Stimulated activated CD8-positive, alpha-beta memory T cell treated with anti-CD3 and anti-CD28 coated beads, Interleukin-4, amount 100 ng/mL, for 24 hours (primary cell): ENCODE measurements at places on chromosomes 1 and 21.

GRCh38 chr1:103109311-103109920 lies 1.1 kb upstream of the COL11A1 start:
- DNase-seq, result no peak

DNA sequence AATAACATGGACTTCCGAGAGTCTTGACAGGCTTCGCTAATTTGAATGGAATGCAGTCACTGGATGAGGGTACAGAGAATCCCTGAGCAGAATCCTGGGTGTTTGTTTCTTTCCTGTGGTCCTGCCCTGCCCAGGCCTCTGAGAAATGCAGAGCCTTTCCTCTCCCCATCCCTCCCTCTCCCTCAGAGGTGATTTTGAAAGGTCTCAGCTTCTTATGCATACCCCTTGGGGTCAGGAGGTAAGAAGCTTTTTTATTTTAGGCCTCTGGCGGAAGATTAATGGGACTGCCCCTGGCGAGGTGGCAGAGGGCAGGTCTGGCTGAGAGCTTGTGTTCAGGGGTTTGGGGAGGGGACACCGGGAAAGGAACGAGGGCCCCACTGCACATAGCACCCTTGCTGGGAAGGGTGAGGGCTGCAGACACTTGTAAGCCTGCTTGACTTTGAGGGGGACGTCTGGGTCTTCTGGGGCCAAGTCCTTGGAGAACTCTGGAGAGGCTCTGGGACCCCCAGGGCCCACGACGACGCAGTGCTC lies 116.5 kb upstream of the SLC45A1 start:
- DNase-seq, result no peak

- DNase-seq, result no peak
Measured at GRCh38 chr1:66396212-66396890, 137.6 kb upstream of the SGIP1 start.

- no peak for DNase-seq
Measured at GRCh38 chr1:151867765-151868411, 14.4 kb upstream of the THEM5 start.

DNA sequence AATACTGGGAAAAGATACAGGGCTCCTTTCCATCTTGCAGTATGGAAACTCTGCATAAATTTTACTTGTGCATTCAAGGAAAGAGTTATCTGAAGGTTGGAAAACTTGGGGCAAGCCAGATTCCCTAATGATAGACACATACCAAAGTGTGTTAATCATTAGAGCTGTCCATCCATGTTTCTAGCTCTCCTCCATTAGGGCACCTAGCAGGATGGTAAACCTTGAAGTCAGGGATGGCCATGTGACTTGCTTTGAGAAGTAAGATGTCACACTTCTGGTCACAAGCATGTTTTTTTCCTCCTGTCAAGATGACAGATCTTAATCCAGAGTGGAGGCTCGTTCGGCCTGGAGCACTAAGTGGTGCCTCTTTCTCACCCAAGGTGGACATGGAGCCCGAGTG lies 241.9 kb upstream of the RUNX1 start:
- DNase-seq, result no peak

GRCh38 chr1:14778541-14778897 lies 180.0 kb downstream of the KAZN start:
- DNase-seq, result no peak

GRCh38 chr1:94538243-94538827 lies 3.2 kb downstream of the F3 start:
- no peak for DNase-seq

DNA sequence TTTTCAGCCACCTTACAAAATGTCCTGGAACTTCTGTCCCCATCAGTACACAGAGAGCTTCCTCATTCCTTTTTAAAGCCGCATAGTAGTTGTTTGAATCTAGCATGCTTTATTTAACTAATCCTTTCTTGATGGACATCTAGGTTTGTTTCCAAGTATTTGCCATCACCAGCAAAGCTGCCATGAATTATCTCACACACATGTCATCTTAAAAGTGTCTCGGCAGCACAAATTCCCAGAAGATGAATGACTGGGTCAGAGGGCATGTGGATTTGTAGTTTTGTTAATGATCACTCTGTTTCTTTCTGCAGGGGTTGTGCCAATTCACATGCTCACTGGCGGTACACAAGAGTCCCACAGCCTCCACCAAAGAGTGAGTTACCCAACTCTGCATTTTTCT lies 68.3 kb downstream of the CLIC6 start:
- no peak for DNase-seq

GRCh38 chr1:7560601-7561181 lies 210.4 kb upstream of the VAMP3 start:
- DNase-seq, result no peak

DNA sequence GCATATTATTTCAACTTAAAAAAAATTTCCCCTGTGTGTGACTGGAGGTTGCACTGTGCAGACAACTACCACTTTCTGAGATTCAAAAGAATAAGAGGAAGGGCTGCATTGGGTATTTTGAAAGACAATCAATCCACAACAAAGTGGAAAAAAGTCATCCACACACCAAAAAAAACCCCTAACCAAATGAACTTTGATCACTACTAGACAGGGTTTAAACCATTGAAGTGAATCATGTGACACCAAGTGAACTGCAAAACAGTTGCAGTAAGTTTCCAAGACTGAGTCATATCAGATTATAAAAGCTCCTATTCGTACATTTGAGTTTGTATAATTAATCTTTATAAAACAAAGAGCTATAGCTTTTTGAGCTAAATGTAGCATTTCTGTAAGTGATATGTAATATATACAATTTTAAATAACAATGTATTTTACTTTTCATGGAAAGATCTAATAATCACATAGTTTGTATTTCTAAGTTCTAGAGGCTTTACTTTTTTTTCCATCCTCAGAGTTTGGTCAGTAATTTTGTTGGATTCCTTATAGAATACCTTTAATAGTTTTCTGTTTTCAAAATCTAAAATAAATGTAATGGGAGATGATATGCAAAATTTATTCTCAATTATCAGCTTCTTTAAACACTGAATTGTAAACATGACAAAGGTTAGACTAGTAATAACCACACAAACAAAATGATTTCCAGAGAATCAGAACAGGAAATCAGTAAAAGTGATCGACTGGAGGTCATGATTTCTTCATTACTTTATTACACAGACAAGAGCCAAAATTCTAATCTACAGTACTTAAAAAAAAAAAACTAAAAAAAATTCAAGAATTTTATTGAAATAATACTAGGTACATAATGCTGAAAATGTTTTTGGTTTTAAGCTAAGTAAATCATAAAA lies 50.5 kb upstream of the GFI1 start:
- DNase-seq, result no peak

GRCh38 chr21:27545754-27546349 lies 579.0 kb upstream of the ADAMTS5 start:
- DNase-seq, result no peak

DNA sequence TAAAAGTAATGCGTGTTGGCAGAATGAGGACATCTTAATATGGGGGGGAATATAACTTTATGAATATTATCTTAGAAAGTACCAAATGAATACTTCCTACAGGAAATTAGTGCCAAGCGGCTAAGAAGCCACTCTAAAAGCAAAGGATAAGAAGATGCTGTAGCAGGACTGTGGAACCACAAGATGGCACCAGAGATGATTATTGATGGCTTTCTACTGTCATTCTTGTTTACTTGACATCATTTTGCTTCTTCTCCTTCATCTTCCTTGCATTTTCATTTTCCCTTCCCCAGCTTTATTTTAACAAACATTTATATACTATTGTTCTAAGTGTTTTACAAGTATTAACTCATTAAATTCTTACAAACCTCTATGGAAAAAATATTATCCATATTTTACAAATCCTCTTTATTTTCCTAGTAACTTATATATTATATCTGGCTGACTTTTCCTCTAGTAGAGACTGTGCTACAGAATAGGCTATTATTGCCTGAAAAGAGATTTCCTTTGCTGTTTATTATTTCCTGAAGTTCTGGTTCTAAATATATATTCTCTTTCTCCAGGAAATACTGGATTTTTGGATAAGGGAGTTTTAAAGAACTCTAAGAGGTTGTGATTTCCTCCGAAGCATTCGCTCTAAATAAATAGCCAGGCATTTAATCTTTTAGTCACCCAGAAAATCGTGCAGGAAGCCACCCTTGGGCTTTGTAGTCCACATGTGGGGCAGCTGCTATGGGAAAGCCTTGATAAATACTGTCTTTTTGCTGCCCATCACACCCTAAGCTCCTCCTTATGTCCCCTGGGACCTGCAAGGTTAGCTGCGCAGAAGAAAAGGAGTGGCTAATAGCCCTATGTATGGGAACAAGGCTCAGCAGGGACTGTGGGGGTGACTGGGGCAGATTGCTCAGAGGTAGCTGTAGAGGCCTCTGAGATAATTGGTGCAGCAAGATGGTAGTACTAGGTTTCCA lies 69.8 kb downstream of the TPR start:
- no peak for DNase-seq

- DNase-seq, result no peak
Measured at GRCh38 chr1:83787246-83787998, 211.5 kb downstream of the TTLL7 start.

- no peak for DNase-seq
Measured at GRCh38 chr21:29656504-29657239, 283.1 kb downstream of the GRIK1 start.

- DNase-seq, result no peak
Measured at GRCh38 chr1:167071286-167071685, 18.9 kb downstream of the GPA33 start.

DNA sequence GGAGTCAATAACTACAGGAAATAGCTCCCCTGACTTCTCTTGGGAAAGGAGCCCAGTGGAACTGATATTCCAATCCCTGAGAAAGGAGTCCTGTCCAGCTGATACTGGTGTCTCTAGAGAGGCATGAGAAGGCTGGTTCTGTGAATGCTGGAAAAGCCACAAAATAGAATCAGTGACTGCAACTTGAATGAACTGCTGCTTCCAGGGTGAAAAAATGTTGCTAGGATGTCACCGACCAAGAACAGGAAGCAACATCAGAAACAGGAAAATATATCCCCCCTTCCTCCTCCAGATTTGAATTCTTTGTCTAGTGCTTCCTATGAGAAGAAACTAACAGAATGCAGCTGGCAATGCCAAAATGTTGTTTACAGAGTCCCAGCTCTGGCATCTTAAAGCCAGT lies 269.3 kb upstream of the LYPLAL1 start:
- no peak for DNase-seq
